ENCODE measurements at places on chromosomes 12 and 14.

DNA sequence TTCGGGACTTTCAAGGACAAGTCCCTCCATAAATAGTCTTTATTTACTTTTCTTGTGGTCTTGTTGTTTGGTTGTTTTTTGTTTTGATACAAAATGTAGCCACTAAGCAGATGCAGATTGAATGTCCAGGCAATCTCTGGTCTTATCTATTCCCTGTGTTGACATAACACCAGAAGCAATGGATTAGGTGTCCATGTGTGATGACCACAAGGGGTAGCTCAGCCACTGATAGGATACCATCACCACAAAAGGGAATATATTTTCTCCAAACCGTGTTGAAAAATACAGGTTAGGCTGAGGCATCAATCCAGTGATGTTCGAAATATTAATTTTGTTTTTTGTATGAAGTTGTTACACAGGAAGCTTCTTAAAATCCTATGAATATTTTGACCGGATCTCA is 196.3 kb downstream of the EPS8 start:
- no peak for DNase-seq

- DNase-seq = no peak
Observed at GRCh38 chr12:52310622-52311284, 10.4 kb downstream of the KRT83 start.

GRCh38 chr12:66050283-66050576 is 80.3 kb downstream of the LLPH start:
- no peak for DNase-seq

GRCh38 chr12:20289520-20289919 is 78.8 kb upstream of the PDE3A start:
- DNase-seq = no peak

DNA sequence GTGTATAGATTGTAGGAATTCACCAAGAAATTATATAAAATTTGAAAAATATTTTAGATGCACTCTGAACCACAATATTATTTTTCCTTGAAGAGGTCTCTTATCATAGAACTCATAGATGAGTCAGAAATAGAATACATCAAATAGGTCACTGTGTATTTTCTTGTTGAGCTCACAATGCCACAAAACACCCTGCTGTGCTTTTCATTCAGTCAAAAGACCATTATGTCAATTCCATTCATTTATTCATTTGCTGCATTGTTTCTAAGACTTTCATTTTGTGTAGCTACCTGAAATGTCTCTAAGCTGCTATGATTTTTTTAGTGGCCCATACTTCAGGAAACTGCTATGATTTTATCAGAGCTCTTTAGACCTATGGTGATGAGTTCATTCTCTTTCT is 231.9 kb upstream of the AVPR1A start:
- DNase-seq = no peak

- DNase-seq = no peak
Observed at GRCh38 chr12:60977966-60978365, 1282.2 kb upstream of the USP15 start.

GRCh38 chr14:71486279-71486678 is 445.9 kb upstream of the RGS6 start:
- DNase-seq = no peak

DNA sequence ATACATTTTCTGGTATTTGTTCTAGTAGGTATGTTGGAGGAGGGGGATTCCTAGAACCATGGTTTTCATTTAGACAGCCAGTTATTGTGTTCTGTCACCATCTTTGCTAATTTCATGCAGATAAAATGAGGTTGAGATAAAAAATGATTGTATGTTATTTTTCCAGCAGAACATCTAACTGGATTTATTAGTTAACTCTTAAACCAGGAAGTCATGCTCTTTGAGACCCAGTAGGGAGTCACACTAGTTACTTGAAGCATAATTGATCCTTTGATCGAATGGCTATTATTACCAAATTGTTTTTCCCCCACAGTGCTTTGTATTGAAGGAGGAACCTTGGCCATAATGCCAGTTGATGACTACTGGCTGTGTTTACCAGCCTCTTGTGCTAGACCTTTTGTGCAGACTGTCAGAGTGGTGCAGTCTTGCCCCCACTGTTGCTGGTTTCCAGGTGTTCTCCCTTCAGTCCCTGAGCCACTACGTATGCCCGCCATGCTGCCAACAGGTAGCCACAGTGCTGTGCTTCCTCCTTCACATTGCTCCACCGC is 6.0 kb downstream of the EID3 start:
- DNase-seq = no peak

GRCh38 chr14:105865266-105865903 is 339.0 kb downstream of the TMEM121 start:
- no peak for DNase-seq

DNA sequence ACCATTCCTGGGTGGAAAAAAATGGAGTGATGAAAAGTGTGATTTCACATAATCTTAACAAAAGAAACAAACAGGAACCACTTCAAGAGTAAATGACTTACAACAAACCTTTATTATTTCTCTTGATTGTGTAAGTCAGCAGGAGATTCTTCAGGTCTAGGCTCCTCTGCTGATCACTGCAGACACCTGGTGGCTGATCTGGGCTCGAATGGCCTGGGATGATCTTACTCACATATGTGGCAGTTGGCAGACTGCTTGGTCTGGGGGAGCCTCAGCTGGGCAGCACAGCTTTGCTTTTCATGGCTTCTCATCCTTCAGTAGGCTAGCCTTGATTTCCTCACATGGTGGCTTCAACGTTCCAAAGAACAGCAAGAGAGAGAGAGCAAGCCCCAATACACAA is 215.4 kb upstream of the PRICKLE1 start:
- no peak for DNase-seq
